ENCODE measurements at places on chromosomes 12 and 14.

GRCh38 chr14:24368562-24369252 is 723 bp downstream of the NFATC4 start:
- peak; percentile 37 for DNase-seq

DNA sequence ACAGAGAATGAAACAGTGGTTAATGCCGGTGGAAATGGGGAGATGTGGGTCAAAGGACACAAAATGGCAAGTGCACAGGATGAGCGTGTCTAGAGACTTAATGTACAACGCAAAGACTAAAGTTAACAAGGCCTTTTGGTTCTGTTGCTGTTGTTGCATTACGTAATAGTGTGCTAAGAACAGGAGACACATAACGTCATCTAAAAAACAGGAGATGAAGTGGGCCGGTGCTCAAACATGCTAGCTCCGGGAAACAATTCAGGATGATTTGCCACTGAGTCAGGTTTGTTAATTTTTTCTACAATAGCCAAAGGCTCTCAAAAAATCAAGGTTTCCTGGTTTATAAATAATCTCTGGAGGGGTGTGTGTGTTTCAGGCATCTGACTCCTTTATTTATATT is 55.5 kb downstream of the ETV6 start:
- DNase-seq = peak; percentile 91

DNA sequence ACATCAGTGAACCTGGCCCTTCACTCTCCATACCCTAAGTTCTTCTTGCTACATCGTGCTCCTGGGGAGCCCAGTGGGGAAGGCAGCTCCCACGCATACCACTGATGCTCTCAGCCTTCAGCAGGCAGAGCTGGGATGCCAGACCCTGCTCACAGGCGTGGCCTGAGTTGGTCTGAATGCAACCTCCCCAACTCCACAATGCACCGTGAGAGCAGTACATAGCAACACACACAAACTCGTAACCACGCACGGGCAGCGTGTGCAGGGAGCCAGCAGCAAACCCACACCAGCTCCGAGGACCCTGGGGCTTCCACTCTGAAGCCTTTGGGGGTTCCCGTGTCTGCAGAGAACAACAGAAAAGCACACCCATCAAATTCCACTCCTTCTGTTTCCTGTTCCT is 37.3 kb downstream of the ANO2 start:
- DNase-seq = no peak

GRCh38 chr12:11797317-11797913 is 147.9 kb downstream of the ETV6 start:
- DNase-seq = peak; percentile 47

- no peak for DNase-seq
Observed at GRCh38 chr12:19749906-19750574, 310.7 kb downstream of the AEBP2 start.

DNA sequence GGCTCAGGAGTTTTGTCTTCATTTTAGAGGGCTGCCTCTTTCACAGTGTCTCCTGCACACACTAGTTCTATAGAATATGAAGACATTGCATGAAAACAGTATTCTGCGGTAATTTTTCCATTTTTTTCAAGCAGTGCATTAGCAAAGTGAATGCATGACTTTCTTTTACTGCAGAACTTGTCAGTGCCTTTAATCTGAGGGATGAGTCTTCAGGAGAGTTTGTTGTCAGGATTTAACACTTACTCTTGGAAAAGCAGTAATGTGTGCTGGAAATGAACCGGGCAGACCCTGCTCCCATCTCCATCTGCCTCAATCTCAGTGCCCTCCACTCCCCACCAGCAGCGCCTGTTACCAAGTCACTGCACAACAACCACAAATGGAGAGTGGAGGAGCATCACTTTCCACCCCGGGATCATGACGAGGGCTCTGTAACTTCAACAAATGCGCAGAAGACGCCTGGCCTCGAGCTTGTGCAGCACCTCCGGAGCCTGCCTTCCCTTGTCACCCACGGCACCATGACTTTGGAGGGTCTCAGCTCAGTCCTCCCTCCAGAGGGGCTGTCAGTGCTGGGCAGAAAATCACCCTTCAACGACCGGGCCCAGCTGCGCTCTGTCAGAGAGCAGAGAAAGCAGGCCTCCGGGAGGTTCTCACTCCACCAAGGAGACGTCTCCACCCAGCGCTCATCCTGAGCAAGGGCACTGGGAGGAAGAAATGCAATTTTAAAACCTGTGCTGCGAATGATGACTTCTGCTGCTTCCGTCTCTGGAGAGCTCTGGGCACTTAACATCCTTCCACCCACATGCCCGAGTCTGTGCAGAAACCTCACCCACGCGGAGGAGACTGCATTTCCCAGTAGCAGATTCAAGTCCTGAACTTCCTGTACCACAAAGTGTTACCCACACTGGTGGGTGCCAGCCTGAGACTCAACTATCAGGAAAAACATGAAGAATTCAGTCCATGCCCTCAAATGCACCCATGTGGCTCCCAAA is 255.7 kb downstream of the ADGRD1 start:
- no peak for DNase-seq

- DNase-seq = no peak
Observed at GRCh38 chr14:79089576-79089975, 919.4 kb downstream of the NRXN3 start.

- no peak for DNase-seq
Observed at GRCh38 chr14:100567009-100567876, 20.0 kb downstream of the BEGAIN start.

- DNase-seq = peak; percentile 66
Observed at GRCh38 chr14:61661471-61662400, 33.6 kb upstream of the HIF1A start.

DNA sequence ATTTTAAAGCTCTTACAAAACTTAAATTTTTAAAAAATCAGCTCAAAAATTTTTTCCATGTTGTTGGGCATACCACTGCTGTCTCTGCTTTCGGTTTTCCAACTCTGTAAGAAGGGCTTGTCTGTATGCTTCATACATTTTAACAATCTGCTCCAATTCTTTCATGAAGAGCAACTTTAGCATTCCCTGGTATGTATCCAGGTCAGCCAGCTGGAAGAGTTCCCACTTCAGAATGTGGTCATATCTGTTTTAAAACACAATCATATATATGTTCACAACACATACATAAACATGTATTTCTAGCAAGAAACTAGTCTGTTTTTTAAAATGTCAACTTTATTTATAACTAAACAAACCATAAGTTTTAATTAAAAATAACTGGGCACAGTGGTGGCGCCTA is 33.0 kb downstream of the SAV1 start:
- no peak for DNase-seq

DNA sequence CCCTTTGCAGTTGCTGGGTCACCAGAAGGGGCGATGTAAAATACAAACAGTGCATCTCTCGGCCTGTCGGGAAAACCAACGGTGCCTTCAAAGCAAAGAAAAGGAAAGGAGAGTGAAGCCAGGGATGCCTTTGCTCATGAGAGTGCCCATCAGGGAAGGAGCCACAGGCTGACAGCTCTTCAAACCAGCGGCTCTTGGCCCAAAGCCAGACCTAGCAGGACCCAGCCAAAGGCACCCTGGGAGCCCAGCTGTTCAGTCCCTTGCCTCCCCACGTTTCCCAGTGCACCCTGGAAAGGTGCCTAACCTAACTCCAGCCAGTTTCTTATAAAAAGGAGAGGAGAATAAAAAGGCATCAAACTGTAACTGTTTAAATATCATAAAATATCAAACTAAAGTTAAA is 29.2 kb downstream of the PRMT8 start:
- DNase-seq = no peak

- DNase-seq = peak; percentile 13
Observed at GRCh38 chr12:123085730-123086487, 65.0 kb downstream of the PITPNM2 start.

DNA sequence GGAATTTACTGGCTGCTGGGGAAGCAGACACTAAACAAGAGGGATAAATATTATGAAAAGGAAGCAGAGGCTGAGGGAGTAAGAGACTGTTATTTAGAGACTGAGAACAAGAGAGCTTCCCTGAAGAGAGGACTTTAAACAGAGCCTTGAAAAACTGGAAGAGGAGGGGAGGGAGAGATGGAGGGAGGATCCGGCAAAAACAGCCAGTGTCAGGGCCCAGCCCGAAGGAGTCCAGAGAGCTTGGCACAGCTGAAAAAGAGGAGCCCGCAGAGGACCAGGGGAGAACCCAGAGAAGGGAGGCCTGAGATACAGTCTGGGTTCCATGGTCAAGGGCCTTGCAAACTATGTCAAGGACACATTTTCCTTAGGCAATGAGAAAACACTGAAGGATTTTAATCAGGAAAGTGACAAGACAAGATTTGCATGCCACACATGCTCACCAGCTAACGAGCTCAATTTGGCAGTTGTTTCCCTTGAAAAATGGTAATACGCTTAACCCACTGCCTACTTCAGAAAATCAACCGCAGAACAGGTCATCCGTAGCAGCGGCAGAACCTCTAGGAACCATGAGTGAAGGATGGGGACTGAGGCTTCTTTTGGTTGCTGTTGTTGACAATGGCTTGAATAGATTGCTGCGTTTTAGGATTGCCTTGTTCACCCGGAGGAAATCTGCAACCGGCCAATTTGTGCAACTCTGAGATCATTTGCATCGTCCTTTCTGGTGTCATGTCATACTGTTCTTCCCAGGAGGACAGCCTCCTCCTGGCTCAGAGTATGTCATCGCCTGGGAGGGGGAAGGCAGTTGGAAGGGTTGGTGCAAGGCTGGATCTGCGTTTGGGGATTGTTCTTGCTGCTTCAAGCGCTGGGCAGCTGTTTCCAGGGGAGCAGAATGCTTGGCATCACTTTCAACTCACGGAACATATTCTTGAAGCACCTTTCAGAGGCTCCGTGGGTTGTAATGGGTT is 108.2 kb downstream of the PRMT8 start:
- DNase-seq = no peak

- DNase-seq = no peak
Observed at GRCh38 chr12:49905718-49906314, 2.1 kb upstream of the FAIM2 start.

GRCh38 chr12:47776471-47777143 is 3.6 kb downstream of the SLC48A1 start:
- peak; percentile 29 for DNase-seq

- DNase-seq = no peak
Observed at GRCh38 chr12:64522316-64522715, 70.4 kb downstream of the TBK1 start.

- no peak for DNase-seq
Observed at GRCh38 chr12:65526311-65526710, 247.8 kb downstream of the MSRB3 start.

DNA sequence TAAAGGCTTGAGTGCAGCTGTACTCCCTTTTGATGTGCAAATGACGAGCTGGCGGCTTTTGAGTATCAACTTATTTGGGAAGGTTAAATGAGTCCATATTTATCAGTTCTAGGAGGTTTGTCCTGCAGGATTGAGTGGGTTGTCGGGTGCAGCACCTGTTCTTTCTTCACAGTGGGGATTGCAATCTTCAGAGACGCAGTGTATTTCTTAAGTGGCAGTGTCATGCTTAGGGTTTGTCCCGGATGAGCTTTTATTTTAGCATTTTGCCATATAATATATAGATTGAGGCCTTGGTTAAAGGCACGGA is 1.2 kb downstream of the FUT8 start:
- DNase-seq = no peak

- DNase-seq = no peak
Observed at GRCh38 chr12:41510470-41510869, 322.4 kb downstream of the PDZRN4 start.

- peak; percentile 5 for DNase-seq
Observed at GRCh38 chr14:81211844-81212243, 8.9 kb downstream of the GTF2A1 start.

DNA sequence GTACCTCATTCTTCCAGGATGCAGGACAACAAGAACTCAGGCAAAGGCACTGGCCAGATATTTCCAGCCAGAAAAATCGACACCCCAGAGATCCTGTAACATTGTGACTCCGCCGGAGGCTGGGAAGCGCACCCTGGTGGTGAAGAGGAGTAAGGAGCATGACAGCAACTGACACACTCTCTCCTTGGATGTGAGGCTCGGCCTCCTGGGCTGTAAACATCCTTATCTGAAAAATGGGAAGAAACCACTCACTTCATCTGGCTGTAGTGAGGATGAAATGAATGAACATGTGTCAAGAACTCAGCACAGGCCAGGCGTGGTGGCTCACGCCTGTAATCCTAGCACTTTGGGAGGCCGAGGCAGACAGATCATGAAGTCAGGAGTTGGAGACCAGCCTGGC is 27.5 kb downstream of the TCHP start:
- DNase-seq = peak; percentile 55

DNA sequence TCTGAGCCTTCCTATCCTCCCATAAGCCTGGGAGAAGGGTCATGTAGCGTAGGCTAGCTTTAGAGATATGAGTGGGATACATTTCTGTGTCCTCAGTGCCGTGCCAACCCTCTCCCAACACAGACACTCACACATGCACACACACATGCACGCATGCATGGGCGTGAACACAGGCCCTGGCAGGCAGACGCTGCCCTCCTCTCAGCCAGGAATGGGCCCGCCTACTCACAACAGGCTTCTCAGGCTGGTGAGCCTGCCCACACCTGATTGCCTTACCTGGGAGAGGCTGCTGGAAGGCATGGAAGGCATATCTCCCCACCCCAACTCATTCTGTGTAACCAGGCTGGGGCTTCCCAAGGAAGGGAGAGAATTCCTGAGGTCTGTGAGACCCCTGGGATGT is 12.8 kb upstream of the ACVR1B start:
- DNase-seq = no peak

GRCh38 chr14:71491931-71492330 is 440.3 kb upstream of the RGS6 start:
- no peak for DNase-seq

DNA sequence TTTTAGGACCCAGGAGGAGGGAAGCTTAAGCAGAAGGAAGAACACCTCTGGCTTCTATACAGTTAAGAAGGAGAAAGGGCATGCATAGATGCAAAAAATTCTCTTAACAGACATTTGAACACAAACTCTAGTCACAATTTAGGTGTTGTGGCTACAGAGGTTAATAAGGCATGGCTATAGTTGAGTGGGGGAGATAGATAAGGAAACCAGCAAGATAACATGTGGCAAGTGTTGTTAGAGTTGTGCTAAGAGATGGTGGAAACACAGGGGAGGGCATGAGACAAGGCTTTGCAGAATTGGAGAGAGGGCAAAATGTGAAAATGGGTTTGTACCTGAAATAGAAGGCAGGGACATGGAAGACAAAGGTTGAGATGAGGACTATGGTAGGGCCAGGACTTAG is 88.9 kb downstream of the MSRB3 start:
- no peak for DNase-seq

DNA sequence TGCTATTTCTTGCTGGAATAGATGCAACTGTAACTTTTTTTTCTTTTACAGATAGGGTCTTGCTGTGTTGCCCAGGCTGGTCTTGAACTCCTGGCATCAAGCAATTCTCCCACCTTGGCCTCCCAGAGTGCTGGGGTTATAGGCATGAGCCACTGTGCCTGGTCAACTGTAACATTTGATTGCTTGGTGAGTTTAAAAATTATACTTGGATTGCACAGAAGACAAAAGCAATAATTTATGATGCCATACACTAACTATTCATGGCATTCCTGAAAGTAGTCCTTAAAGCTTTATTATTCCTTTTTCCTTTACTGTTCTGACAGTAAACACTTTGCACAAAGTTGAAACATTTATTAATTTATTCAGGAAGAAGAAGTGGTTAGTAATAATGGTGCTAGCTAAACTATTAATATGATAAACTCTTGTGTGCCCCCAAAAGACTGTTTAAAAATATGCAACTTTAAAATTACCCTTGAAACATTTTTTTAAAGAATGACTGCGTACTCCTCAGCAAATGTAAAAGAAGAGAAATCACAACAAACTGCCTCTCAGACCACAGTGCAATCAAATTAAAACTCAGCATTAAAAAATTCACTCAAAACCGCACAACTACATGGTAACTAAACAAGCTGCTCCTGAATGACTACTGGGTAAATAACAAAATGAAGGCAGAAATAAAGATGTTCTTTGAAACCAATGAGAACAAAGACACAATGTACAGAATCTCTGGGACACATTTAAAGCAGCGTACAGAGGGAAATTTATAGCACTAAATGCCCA is 8.3 kb downstream of the PTPRB start:
- no peak for DNase-seq

Data from HCEC 1CT (cell line).